Astrocyte (in vitro differentiated cells and primary cell): ENCODE measurements at places on chromosomes 1 and 21. TPM values are rescaled to one million over a fixed set of nuclear protein-coding genes. Genes with fewer than 3 reads are reported as not detected.

LAMTOR5 gene
- total RNA-seq = 113 and 126 TPM in 2 replicates

TIE1 gene
- 0.87 and 0.98 TPM in 2 replicates for total RNA-seq

GRCh38 chr21:25742900-25743299, 8.1 kb downstream of the GABPA start:
- DNase-seq = no peak

DNA sequence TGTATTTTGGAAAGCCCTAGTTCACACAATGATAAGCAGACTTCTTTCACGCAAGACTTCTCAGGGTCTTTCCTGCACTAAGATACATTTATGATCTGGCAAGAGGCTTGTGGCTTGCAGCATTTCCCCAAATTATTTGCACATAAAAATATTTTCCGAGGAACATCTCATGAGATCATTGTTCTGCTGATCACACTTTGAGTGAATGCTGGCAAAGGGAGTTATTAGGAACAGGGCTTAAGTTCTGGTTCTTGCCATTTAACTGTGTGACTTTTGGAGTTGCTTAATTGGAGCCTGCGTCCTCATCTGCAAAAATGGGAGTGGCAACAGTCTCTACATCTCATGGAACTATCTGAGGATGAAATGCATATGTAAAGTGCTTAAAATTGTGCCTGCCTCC, 50.2 kb downstream of the GADD45A start:
- no peak for DNase-seq

DNA sequence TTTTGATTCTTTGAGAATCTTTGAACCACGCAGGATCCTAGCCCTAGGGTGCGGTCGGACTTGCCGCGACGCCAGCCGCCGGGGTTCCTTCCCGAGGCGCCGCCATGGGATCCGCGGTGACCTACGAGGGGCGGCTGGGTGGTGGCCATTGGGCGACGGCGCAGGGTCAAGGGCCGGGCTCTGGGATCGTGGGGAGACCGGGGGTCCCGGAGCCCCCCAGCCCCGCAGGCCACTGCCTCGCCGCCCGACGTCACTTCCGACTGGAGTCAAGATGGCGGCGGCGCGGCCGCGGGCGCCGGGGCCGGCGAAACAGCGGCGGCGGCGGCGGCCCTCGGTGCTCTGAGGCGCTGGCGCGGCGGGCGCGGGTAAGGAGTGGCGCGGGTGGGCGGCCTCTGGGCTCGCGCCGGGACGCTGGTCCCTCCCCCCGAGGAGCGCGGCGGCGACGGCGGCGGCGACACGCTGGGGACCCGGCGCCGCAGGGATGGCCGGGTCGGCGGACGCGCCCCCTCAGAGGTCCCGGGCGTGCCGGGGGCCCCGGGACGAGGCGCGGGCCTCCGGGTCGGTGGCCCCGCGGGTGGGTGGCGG, at the start of gene PRDM2:
Gene PRDM2, plus strand, starts transcription at position 253 of the 585 bp plus-strand sequence. CDS start 15,418 bp downstream, outside the sequence.
- peak; percentile 9 for DNase-seq

- DNase-seq = peak; percentile 24
These were observed 31.9 kb downstream of the CDCP2 start for GRCh38 chr1:54120698-54121481.

DNA sequence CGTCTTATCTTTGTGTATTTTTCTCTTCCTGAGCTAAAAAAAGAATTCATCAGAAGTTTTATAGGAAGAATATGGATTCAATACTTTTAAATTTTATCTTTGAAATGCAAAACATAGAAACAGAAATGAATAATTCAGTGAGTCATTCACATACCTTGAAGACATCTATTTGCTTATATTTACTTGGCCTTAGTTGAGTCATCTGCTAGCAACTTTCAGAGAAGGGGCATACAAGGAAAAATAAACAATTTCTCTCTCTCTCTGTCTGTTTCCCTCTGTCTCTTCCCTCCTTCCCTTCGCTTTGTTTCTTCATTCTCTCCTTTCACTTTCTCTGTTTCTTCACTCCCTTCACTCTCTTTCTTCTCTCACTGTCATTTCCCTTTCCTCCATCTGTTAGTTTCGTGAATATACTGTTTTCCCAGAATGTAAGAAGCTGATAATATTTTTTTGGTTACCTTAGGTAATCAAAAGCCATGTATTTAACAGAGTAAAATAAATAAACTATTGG, 477.2 kb downstream of the BRINP3 start:
- DNase-seq = peak; percentile 34
